ENCODE measurements at places on chromosomes 7 and 10.

DNA sequence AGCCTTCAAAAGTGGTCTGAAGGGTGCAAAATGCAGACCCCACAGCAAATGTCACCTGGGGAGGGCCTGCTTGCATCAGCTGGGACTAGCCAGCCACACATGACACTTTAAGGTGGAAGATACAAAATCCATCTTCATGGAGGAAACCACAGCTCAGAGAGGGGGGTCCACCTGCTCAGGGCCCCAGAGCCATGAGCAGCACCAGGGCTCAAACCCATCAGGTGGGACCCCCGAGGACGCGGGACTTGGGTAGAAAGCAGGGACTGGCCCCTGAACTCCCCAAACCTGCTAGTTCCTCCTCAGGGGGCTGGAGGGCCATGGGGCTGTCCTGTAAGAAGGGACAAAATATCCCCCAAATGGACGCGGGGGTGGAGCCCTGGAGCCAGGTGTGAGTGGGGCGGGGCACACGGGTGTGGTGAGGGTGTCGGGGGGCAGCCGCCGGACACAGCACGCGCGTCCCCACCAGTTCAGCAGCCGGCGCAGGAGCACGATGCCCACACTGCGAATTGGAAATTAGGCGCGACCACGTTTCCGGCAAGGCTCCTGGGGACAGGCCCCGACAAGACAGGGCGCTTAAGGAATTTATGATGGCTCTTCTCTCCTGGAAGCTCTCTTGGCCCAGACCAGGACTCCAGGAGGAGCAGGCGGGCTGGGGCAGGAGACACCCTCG, 8.0 kb downstream of the PDGFA start:
- DNase-seq = no peak

DNA sequence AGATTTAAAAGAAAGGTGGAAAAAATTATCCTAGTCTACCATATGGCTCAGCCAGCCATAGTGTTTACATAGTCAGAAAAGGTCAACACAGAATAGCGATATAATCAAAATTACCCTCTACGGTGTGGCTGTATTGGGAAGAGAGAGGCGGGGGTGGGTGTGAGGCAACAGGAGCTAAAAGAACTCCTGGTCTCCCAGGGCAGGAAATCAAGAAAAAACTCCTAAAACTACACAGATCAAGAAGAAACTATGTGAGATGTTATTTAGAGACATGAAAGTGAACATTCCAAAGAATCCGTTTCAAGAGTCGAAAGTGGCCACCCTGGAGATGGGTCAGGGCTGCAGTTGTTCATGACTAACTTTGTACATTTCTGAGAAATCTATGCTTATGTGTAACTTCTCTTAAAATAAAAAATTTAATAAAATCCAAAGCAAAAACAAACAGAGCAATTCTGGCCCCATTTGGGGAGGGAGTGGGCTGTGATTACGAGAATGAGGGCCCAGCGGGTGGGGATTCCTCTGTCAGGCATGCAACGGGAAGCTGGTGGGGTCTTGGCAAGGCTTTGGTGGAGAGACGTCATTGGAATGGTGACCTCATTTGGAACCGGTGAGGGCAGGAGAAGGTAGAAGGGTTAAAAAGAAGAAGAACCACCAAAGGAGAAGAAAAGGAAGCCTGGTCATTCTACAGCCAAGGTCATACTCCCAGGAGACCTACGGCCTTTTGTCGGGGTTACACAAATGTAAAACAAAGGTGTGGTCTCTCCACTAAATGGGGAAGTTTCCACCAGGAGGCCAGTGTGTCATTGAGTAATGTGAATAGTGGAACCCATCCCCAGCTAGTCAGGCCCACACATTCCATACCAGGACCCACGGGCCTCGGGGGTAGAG, 71.2 kb upstream of the DUSP5 start:
- no peak for DNase-seq

GRCh38 chr7:6153646-6154541, 118.5 kb downstream of the CYTH3 start:
- no peak for DNase-seq

- DNase-seq = peak; percentile 48
Observed at GRCh38 chr10:132419538-132420468, 22.8 kb downstream of the PWWP2B start.

DNA sequence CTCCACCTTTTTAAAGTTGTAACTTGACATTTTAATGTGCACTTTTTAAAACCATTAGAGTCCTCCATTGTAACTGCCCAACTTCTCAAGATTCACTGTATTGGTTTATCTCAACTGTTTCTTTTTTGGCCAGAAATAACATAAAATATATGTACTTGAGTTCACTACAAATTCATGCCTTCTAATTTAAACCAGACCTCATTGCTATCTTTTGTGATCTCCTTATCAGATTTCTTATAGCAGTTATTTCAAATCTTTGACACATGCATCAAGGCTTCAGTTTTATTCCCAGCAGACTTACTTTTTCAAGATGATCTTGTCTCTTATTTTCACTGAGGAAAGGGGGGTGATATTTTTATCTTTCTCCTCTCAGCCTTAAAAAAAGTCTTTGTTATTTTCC, 154.3 kb downstream of the PHF14 start:
- DNase-seq = no peak
